ENCODE measurements at places on chromosomes 5 and 9. TPM values are rescaled to one million over a fixed set of nuclear protein-coding genes. Genes with fewer than 3 reads are reported as not detected.

GRCh38 chr5:174532455-174533453 lies 191.6 kb upstream of the MSX2 start:
- no peak overlapping the region for H3K4me3 ChIP-seq
- peaks cover 2% of the 10 kb centered on the region for H3K4me1 ChIP-seq
- no peak overlapping the region for H3K27ac ChIP-seq
- DNase-seq: no peak
- no peaks in the 10 kb centered on the region for H3K27me3 ChIP-seq
- H3K36me3 ChIP-seq: no peaks in the 10 kb centered on the region

GRCh38 chr9:102518324-102518723 lies 476.8 kb upstream of the CYLC2 start:
- H3K27me3 ChIP-seq: no peaks in the 10 kb centered on the region
- no peak for DNase-seq
- H3K36me3 ChIP-seq: no peaks in the 10 kb centered on the region
- H3K4me1 ChIP-seq: no peaks in the 10 kb centered on the region
- no peak overlapping the region for H3K4me3 ChIP-seq

GRCh38 chr9:125908966-125909365 lies 161.8 kb downstream of the PBX3 start:
- DNase-seq: no peak
- H3K4me1 ChIP-seq: no peaks in the 10 kb centered on the region
- no peaks in the 10 kb centered on the region for H3K27me3 ChIP-seq

DNA sequence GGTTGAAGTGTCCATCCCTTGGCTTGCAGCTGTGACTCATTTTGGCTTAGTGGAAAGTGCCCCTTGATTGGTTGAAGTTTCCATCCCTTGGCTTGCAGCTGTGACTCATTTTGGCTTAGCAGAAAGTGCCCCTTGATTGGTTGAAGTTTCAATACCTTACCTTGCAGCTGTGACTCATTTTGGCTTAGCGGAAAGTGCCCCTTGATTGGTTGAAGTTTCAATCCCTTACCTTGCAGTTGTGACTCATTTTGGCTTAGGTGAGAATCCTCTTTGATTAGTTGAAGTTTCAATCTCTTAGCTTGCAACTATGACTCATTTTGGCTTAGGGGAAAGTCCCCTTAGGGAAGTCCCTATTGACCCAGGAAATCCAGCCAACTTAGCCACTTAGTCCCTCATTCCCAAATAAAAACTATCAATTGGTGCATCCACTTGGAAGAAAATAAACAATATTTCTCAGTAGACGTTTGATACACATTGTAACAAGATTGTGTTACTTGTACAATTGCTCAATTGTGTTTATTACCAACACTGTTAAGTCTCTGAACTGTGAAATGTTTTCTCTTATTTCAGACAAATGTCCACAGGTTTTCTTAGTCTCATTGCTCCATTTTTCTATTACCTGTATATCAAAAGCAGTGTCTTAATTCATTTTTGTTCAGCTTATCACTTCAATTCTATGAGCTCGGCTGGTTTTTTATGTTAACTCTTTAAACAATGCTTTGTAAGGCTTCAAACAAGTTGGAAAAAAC lies 2308.8 kb upstream of the ACO1 start:
- H3K27me3 ChIP-seq: no peaks in the 10 kb centered on the region
- no peak overlapping the region for H3K4me3 ChIP-seq
- no peak for DNase-seq
- H3K27ac ChIP-seq: no peak overlapping the region
- no peaks in the 10 kb centered on the region for H3K4me1 ChIP-seq

DNA sequence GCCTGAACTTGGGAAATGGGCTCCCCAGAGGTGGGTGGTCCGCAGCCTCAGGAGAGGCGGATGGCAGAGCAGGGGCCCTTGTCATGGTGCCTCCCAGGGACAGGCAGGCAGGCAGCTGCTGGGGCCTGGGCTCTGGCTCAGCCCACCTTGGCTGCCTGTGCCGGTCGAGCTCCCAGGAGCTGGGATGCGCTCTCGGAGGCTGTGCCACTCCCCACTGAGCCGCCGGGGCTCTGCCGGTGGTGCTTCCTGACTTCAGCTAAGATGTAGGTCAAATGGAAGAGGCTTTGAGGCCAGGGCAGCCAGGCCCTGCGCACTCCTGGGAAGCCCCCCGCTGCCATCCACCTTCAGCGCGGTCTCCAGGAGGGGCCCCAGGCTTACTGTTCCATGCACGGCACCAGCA lies 41.0 kb downstream of the KCNT1 start:
- H3K4me1 ChIP-seq: no peaks in the 10 kb centered on the region
- H3K4me3 ChIP-seq: no peak overlapping the region
- H3K27me3 ChIP-seq: peaks cover 2% of the 10 kb centered on the region
- no peaks in the 10 kb centered on the region for H3K36me3 ChIP-seq

DNA sequence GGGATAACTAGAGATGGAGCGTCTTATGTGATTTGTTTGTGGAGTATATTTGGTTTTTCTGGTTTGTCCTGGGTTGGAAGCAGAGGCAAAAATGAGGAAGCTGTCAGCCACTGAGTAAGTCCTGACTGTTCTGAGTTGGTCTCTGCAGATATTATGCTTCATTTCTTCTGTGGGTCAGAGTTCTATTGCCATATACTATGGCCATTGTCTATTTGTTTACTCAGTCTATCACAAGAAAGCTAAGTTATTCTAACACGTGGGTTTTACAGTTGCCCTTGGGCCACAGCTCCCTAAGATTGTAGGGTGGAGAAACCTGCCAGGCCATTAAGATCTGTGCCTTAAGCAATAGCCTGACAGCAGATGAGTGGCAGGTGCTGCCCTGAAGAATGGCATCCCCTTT lies 3.0 kb upstream of the CTSV start:
- H3K36me3 ChIP-seq: no peaks in the 10 kb centered on the region
- DNase-seq: no peak
- H3K27me3 ChIP-seq: peaks cover 26% of the 10 kb centered on the region
- no peak overlapping the region for H3K4me3 ChIP-seq

DNA sequence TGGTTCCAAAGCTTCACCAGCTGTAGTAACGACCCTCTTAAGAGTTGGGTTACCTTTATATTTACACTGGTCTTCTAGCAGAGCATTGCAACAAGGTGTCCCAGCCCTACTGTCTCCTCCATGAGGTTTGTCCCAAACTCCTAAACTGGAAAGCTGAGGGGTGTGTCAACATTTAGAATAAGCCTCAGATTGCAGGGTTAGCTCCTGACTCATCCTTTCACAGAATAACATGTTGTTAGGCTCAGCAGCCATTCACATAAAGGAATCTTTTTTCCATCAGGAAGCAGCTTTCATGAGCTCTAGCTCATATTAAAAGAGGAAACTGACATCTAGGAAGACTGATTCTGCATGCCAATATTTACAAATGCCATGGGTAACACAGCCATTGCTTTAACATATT lies 238.7 kb downstream of the EFNA5 start:
- no peak overlapping the region for H3K4me3 ChIP-seq
- no peaks in the 10 kb centered on the region for H3K36me3 ChIP-seq
- no peak for DNase-seq

GRCh38 chr9:122286764-122287163 lies 22.1 kb downstream of the MRRF start:
- H3K4me3 ChIP-seq: no peak overlapping the region
- no peak overlapping the region for H3K27ac ChIP-seq
- H3K4me1 ChIP-seq: no peaks in the 10 kb centered on the region
- no peaks in the 10 kb centered on the region for H3K27me3 ChIP-seq

- H3K4me1 ChIP-seq: no peaks in the 10 kb centered on the region
- no peak overlapping the region for H3K4me3 ChIP-seq
- H3K36me3 ChIP-seq: no peaks in the 10 kb centered on the region
- no peak for DNase-seq
Measured at GRCh38 chr9:137971477-137972138, 94.0 kb downstream of the CACNA1B start.

GRCh38 chr5:94977437-94977836 lies 307.5 kb downstream of the MCTP1 start:
- no peaks in the 10 kb centered on the region for H3K36me3 ChIP-seq
- no peak for DNase-seq
- no peaks in the 10 kb centered on the region for H3K4me1 ChIP-seq

- H3K4me3 ChIP-seq: peak within 1 kb of the TSS; percentile 57
- peak within 1 kb of the TSS; percentile 71 for H3K27ac ChIP-seq
- H3K36me3 ChIP-seq: no peaks in the 10 kb centered on the region
- H3K27me3 ChIP-seq: peaks cover 23% of the 10 kb centered on the region
- H3K4me1 ChIP-seq: peaks cover 32% of the 10 kb centered on the region
Measured at GRCh38 chr5:157575381-157576020, at the start of gene ADAM19. ADAM19 (minus strand) TSS chr5:157575775; CDS start chr5:157575696, 79 bp downstream.

DNA sequence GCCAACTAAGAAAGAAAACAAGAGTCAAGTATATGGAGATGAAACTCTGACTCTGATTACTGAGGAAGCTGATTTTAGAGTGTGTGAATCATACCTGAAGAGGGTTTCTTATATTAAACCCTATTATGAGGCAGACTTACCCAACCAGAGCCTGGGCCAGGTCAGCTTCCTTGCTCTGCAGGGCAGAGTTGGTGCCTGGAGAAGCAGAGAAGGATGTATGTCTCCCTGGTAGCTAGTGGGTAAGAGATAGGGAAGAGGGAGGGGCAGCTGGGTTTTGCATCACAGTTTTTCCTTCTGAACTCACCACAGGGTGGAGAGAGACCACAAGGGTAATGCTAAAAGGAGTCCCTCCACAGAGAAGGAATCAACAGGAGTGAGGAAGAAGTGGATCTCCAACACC lies 104.1 kb downstream of the CMYA5 start:
- H3K36me3 ChIP-seq: no peaks in the 10 kb centered on the region
- H3K4me3 ChIP-seq: no peak overlapping the region
- DNase-seq: no peak
- no peaks in the 10 kb centered on the region for H3K27me3 ChIP-seq

DNA sequence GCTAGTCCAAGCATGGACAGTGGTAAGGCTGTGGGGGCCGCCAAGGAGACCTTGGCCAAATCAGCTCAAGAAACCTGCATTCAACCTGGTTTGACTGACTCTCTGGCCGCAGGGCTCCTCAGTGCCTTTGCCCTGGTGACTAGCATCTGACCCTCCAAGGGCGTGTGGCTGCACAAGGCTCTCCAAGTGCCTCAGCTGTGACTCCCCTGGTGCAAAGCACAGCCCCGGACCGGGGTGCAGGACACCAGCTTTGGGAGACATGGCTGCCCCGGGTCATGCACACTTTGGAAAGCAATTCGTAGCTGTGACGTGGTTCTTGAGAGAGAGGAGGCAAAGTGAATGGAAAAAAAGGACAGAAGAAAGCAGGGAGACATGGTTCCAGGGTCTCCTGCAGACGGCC lies 245.2 kb upstream of the IRX2 start:
- H3K27me3 ChIP-seq: no peaks in the 10 kb centered on the region
- DNase-seq: no peak
- no peaks in the 10 kb centered on the region for H3K4me1 ChIP-seq
- H3K36me3 ChIP-seq: no peaks in the 10 kb centered on the region
- H3K4me3 ChIP-seq: no peak overlapping the region
- H3K27ac ChIP-seq: no peak overlapping the region

GRCh38 chr9:91814753-91815152 lies 135.3 kb downstream of the ROR2 start:
- H3K27ac ChIP-seq: no peak overlapping the region
- H3K36me3 ChIP-seq: no peaks in the 10 kb centered on the region
- peaks cover 32% of the 10 kb centered on the region for H3K4me1 ChIP-seq
- no peaks in the 10 kb centered on the region for H3K27me3 ChIP-seq
- no peak overlapping the region for H3K4me3 ChIP-seq

- DNase-seq: no peak
- no peaks in the 10 kb centered on the region for H3K4me1 ChIP-seq
- H3K27me3 ChIP-seq: peaks cover 91% of the 10 kb centered on the region
- no peaks in the 10 kb centered on the region for H3K36me3 ChIP-seq
- no peak overlapping the region for H3K4me3 ChIP-seq
Measured at GRCh38 chr5:73307645-73308355, 134.8 kb downstream of the TMEM174 start.

- DNase-seq: no peak
- no peak overlapping the region for H3K27ac ChIP-seq
- no peaks in the 10 kb centered on the region for H3K36me3 ChIP-seq
- no peak overlapping the region for H3K4me3 ChIP-seq
- H3K4me1 ChIP-seq: no peaks in the 10 kb centered on the region
Measured at GRCh38 chr5:170104710-170105109, 987 bp upstream of the FOXI1 start.

DNA sequence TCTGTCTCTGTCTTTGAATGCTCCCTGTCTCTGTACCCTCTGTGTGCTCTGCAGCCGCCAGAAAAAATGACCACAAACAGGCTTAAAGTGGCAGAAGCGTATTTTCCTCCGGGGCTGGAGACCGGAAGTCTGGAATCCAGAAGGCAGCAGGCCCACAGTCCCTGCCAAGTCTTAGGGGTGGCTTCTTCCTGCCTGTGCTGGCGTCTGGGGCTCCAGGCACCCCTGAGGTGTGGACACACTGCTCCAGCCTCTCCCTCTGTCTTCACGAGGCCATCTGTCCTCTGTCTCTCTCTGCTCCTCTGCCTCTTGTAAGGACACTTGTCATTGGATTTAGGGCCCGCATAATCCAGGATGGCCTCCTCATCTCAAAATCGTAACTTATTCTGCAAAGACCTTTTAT lies 298.4 kb upstream of the IRX4 start:
- no peak for DNase-seq
- H3K4me3 ChIP-seq: no peak overlapping the region
- H3K27ac ChIP-seq: no peak overlapping the region
- no peaks in the 10 kb centered on the region for H3K4me1 ChIP-seq
- no peaks in the 10 kb centered on the region for H3K27me3 ChIP-seq

GRCh38 chr5:137320056-137321045 lies 178.8 kb downstream of the SPOCK1 start:
- H3K36me3 ChIP-seq: no peaks in the 10 kb centered on the region
- H3K27me3 ChIP-seq: no peaks in the 10 kb centered on the region
- H3K27ac ChIP-seq: no peak overlapping the region
- peak; percentile 37 for DNase-seq

FOXD4L3 gene
- total RNA-seq: 0.94 TPM

ANKRD18B gene
- 1.0 TPM for total RNA-seq

BTNL3 gene
- not detected for total RNA-seq

SV2C gene
- 0.05 TPM for total RNA-seq

C5orf47 gene
- under 0.01 TPM for total RNA-seq

LRRTM2 gene
- total RNA-seq: 0.57 TPM

LRRC70 gene
- 4.1 TPM for total RNA-seq

AKNA gene
- total RNA-seq: 52.2 TPM

SYK gene
- total RNA-seq: 55.9 TPM

All from thymus (tissue), 14 donors.